ENCODE measurements at places on chromosomes 3 and 15.
A peak's percentile ranks its signal among the peaks of the same experiment; 100 is the strongest.

- DNase-seq, result peak; percentile 68
These were observed 4.5 kb upstream of the RFT1 start for GRCh38 chr3:53134631-53135232.

- peak; percentile 54 for DNase-seq
These were observed 435.4 kb downstream of the MFSD1 start for GRCh38 chr3:159237226-159237625.

GRCh38 chr3:63895422-63896189, 16.6 kb downstream of the SCAANT1 start:
- DNase-seq, result no peak

- DNase-seq, result peak; percentile 68
These were observed 35.4 kb downstream of the ACP3 start for GRCh38 chr3:132352556-132353143.

GRCh38 chr15:40398413-40398873, 7.2 kb upstream of the IVD start:
- no peak for DNase-seq

GRCh38 chr3:138890555-138891187, 55.9 kb upstream of the PIK3CB start:
- DNase-seq, result no peak

DNA sequence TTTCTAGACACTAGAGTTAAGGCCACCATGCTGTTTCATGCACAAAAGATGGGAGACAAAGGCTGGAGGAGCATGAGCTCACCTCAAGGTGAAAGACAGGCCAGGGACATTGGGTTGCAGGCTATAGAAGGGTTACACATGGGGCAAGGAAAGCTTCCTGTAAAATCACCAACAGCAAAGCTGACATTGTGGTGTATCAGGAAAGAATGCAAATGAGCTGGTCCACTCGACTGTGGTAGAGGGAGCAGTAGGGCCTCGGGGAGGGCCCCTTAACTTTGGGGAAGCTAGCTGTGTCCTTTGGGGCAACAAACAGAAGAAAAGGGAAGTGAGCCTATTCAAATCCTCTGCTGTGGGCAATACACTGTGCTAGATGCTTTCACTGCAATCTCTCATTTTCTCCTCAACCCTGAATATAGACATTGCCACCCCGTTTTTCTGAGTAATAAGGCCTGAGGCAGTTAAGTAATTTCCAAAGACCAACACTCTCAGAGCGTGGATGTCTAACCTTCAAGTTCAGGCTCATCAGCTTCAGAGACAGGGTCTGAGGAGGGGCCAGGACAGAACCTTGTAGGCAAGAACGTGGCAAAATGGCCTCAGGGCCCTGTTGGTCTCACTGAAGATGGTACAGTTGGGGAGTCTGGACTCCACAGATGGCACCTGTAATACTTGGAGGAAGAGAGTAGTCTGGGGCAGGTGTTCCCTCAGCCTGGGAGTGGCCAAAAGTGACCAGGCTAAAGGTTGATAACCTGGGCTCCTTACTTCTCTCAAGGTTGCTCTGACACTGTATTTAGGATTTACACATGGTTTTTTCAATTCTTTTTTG, 24.1 kb downstream of the CX3CR1 start:
- no peak for DNase-seq

- no peak for DNase-seq
These were observed 5.8 kb downstream of the TPRA1 start for GRCh38 chr3:127584734-127585133.

GRCh38 chr3:122365073-122365472, 18.0 kb downstream of the MIX23 start:
- no peak for DNase-seq

DNA sequence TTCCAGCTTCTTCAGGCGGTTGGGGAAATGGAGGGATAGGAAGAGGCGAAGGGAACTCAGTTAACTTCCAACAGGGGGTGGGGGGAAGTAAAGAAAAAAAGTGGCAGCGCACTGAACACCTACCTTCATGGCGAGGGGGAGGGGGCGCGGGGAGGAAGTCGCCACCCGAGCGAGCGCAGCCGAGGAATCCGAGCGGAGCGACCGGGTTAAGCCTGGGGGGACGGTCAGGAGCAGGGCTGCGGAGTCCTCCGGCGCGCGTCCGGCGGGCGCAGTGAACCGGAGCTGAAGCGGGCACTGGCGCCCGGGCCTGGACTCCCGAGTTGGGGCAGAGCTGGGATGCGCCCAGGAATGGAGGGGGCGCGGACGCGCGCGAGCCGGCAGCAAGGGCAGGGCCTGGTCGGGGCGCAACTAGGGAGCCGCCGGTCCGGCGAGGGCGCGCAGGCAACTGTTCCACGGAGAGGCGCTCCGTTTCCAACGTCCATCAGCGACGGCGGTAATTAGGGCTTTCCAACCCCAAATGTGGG, at the start of gene WNT5A:
WNT5A (minus strand) TSS at position 450 of the 524 bp plus-strand sequence; CDS start at position 129, 321 bp downstream.
- peak; percentile 60 for DNase-seq

GRCh38 chr3:182617500-182617899, 175.8 kb upstream of the ATP11B start:
- DNase-seq, result no peak

DNA sequence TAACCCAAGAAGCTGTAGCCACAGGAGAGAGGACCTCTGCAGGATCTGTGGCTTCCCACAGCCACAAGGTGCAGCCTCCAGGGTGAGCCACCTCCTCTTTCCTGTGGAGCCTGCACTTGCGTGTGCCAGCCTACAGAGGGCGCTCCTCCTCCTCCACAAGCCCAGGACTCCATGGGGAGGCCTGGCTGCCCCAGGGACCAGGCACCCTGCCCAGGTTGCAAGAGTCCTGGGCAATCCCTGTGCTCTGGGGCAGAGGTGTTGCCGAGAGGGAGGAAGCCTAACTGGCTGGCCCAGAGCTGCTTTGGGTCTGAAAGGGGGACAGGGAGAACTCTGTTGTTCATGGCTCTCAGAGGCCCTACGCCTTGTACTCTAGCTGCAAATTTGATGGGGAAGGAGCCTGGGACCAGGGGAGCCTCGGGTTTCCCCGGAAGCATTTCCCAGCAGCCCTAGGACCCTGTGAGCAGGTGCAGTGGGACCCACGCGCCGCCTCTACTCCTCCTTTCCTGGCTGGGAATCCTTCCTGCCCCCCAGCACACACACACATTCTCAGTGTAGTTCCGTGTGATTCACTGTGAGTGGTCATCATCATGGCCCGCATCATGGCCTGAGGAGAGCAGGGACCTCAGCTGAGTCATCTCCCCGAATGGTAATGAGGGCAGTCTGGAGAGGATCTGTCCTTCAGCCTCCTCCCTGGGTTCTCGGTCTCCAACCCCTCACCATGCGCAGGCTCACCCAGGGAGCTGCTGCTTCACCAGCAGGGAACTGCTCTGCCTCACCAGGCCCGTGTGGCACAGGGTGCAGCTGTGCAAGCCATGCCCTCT, 24.3 kb downstream of the TBC1D21 start:
- DNase-seq, result peak; percentile 69

GRCh38 chr15:68334661-68335124, 57.1 kb downstream of the FEM1B start:
- DNase-seq, result peak; percentile 86

- DNase-seq, result no peak
These were observed 8.6 kb upstream of the SLCO3A1 start for GRCh38 chr15:91844928-91845327.

GRCh38 chr3:150292891-150293290, 115.2 kb upstream of the TSC22D2 start:
- peak; percentile 97 for DNase-seq

GRCh38 chr3:121505256-121505655, 40.5 kb downstream of the POLQ start:
- no peak for DNase-seq

- DNase-seq, result no peak
These were observed 48.8 kb upstream of the ZCWPW2 start for GRCh38 chr3:28299705-28300104.

- no peak for DNase-seq
These were observed 55.1 kb upstream of the ADGRG7 start for GRCh38 chr3:100554373-100554676.

GRCh38 chr3:16419640-16420241, 93.8 kb downstream of the RFTN1 start:
- DNase-seq, result peak; percentile 76

GRCh38 chr3:191627064-191627463, 166.1 kb downstream of the PYDC2 start:
- no peak for DNase-seq

DNA sequence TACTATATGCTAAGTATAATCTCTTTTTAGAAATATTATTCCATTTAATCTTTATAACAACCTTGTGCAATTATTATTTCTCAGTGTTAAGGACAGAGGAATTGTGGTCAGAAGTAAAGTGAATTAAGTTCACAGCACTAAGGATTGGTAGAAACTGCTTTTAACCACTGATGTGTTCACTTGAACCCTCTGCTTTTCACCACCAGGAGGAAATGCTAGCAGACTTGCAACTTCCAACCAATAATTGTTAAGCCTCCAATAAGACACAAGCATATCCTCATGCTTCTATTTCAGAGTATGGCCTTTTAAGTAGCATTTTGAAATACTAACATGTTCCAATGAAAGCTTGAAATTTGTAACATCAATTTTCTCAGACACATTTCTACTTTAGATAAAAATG, 527.4 kb downstream of the SI start:
- DNase-seq, result no peak

GRCh38 chr15:92901995-92902394, 1.9 kb downstream of the CHD2 start:
- no peak for DNase-seq
